ENCODE measurements at places on chromosomes 7 and 10.
A peak's percentile ranks its signal among the peaks of the same experiment; 100 is the strongest.

DNA sequence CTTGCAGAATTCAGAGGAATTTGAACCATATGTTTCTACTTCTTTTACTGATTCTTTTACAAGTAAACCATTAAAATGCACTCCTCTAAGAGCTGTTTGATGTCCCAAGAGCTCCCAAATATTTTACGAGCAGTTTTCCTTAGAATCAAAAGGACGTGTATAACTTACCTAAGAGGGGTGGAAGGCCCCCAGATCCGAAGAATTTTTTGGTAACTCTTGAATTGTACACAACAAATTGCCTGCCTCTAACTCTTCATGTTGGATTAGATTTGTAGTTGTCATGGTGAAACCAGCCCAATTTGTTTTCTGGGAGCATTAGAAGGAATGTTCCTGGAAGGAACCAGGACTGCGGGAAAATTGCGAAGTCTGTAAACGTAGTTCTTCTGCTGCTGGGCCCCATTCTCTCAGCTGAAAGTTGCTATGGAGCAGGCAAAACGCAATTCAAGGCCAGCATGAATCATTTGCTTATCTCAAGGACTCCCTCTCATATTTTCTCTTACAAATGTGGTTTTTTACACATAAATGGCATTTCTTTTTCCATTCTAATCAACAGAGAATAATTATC lies 124.8 kb upstream of the TMEM72 start:
- DNase-seq: no peak

DNA sequence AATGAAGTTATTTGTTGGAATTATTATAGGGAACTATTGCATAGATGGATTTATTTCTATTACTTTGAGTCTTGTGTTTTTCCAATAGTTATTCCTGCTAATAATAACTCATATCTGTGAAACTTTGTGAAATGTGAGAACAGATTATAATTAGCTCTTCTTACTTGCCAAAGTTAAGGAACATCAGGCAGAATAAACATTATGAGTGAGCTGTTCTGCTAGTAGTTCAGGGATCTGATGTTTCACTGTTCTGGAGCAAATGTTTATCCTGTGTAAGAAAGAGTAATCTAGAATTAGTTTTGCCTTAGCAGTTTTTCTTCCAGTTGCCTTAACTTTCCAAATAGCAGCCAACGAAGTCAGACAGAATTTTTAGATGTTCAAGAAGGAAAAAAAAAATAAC lies 245.2 kb upstream of the PLXDC2 start:
- DNase-seq: no peak

GRCh38 chr10:84563355-84563754 lies 235.0 kb downstream of the CCSER2 start:
- peak; percentile 55 for DNase-seq

DNA sequence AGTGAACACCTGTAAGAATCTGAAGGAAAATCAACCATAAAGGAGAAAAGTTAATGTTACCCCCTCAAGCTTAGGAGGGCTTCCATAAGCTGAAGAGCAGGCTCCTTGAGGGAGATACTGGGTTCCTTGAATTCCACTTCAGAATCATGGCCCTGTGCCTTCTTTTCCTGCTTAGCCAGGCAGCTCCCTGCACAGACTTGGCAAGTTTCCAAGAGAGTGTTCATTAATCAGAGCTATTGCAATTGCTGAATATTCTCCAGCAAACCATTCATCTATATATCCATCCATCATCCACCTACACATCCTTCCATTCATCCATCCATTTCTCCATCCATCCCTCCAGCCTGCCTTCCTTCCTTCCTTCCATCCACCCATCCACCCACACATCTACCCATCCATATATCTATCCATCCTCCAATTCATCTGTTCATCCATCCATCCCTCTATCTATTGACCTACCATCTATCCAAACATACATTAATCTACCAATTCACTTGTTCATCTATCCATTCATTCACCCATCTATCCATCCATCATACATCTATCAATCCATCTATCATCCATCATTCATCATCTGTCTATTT lies 574.4 kb downstream of the PTPRN2 start:
- DNase-seq: no peak

DNA sequence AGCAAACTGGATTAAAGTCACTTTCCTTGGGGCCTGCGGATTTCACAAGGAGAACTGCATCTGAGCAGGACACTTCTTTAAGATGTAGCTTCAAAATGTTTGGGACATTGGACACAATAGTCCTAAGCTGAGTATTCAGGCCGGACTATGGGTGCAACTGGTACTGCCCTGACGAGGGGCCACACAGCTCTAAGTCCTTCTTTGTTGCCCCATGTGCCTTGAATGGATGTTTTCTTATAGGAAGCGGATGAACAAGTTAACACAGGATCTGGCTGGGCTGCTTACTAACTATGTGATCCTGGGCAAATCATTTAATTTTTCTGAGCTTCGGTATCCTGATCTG lies 147.8 kb upstream of the KLF14 start:
- no peak for DNase-seq

- no peak for DNase-seq
Measured at GRCh38 chr10:114648368-114648767, 9.7 kb downstream of the ABLIM1 start.

GRCh38 chr7:121531175-121532070 lies 135.3 kb upstream of the FAM3C start:
- no peak for DNase-seq

DNA sequence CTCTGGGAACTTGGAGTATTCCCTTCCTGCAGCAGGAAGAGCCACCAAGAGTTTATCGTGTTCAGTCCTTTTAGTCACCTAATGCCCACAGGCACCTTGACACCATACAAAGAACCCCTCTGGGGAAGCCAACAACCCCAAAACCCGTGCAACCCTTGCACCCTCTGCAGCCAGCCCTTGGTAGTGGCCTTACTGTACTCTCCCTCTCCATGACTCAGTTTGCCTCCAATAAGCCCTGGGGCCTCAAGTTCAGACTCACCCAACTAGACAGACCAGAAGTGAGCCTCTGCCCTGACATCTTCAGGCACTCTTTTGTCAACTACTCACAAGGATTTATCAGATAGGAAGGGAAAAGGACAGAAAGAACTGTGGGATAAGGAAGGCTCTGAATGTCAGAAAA lies 30.9 kb downstream of the KCNMA1 start:
- DNase-seq: no peak

GRCh38 chr10:123459371-123460091 lies 206.6 kb upstream of the GPR26 start:
- peak; percentile 85 for DNase-seq

- no peak for DNase-seq
Measured at GRCh38 chr7:132080467-132080866, 495.8 kb downstream of the PLXNA4 start.

GRCh38 chr7:5425507-5426225 lies 2.0 kb upstream of the TNRC18 start:
- peak; percentile 89 for DNase-seq

DNA sequence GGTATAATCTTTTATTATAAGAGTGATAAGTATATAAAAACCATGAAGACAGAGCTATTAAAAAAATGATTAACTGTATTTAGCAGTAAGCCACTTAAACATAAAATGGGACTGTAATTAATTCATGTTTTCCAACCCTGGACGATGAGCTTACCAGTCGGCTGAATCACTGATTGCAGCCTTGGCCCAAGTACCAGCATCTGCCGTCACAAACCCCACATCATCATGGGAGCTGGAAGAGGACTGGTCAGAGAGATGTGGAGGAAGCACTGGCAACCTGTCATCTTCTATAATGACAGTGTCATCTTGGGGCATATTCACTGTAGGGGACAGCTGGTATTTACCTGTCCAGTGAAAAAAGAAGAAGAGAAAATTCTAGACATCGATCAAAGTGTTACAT lies 473.6 kb downstream of the PARD3 start:
- peak; percentile 37 for DNase-seq

GRCh38 chr7:86991771-86992191 lies 67.7 kb downstream of the ELAPOR2 start:
- DNase-seq: no peak

DNA sequence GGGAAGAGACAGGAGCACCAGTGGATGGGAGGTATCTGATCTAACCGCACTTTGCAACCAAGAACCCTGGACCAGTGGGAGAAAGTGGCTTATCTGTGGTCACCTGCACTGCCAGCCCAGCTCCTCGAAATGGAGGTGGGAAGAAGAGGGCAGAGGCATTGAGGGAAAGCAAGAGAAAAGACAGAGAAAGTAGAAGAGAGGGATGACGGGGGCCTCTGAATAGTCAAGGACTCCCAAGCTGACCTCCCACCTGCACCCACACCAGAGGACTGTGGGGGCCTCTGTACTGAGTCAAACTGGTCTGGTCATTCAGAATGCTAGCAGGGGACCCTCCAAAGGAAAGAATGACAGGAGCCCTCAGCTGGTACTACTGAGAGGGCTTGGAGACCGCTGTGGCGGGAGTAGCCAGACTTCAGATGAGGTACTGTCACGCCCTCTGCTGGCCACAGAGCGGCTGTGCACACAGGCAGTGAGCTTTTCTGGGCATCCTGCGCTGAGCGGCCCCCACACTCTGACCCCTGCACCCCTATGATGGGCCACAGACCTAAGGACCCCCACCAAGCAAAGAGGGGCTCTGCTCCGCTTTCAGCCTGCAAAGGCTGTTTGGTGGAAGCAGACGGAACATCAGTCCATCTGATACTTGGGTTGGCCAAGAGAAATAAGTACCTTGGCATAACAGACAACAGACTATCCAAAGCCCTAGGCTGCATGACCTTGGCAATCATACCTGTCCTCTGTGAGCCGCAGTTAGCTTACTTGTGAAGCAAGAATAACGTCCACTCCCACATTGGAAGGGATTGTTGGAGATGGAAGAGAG lies 112.9 kb downstream of the COL13A1 start:
- peak; percentile 53 for DNase-seq

DNA sequence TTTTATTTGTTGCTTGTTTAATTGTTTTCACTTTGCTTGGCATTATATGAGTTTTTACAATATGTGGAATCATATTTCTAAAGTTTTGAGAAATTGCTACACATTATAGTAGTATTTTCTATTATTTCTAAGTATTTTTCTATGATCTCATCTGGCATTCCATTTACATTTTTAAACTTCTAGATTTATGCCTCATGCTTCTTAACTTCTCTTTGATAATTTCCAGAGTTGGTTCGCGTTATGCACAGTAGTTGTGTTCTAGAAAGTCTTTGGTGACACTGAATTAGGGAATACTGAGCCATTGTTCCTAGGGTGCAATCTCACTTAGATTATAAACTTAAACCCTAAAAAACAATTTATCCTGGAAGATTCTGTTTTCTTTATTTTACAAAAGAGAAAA lies 129.2 kb downstream of the GNAI1 start:
- no peak for DNase-seq

- DNase-seq: peak; percentile 55
Measured at GRCh38 chr10:114044247-114045135, 825 bp downstream of the ADRB1 start.

DNA sequence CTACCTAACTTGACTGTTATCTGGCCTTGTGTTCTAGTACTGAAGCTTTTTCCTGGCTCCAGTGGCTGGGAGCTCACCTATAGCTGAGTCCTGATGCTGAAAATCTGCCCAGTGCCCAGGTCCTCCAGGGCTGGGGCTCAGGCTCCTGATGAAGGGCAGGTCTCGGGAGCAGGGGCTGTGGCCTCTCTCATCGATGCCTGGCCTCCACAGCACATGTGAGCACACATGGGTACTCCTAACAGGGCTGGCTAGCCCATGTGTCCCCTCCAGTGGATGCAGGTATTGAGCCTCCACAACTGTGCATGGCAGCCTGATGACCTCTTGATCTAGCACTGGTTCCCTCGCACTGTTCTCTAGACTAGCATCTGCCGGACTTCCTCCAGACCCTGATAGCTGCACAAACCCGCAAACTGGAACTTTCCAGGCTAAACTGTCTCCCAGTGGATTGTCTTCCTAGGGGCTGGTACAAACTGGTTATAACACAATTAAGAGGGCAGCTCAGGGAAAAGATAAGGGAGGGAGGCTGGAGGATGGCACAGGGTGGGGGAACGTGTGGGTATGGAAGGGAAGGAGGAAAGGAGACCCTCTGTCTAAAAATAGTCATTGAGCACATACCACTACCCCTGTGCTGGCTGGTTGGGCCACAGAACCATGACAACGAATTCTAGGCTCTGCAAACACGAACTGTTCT lies 35.1 kb downstream of the PLAC9 start:
- DNase-seq: no peak

GRCh38 chr10:86188796-86189558 lies 177.6 kb downstream of the GRID1 start:
- no peak for DNase-seq

DNA sequence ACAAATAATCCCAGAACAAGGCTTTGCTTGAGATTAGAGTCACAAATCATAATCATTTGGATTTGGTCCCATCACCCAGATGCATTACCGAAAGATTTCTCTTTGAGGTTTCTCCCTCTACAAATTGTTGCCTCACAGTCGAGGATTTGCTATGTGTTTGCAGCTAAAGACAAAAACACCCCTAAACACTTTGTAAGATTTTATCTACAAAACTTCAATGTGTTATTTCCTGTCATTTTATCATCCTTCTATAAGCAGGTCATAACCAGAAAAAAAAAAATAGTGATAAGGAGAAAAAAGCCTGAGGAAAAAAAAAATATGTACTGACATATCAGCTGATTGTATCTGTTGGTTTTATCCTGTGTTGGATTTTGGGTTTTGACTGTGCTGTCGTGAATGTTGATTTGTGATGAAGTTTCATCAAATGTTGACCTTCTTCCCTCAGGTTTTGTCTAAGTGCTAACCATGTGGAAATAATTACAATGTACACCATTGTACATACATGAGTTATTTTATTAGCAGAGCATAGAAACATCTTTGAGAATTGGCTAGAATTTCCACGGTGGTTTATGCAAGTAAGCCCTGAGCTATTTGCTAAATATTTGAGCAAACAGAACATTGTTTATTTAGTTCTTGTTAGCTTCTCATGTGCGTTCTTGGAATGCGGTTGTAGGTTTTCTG lies 274.4 kb downstream of the NEBL start:
- peak; percentile 92 for DNase-seq

DNA sequence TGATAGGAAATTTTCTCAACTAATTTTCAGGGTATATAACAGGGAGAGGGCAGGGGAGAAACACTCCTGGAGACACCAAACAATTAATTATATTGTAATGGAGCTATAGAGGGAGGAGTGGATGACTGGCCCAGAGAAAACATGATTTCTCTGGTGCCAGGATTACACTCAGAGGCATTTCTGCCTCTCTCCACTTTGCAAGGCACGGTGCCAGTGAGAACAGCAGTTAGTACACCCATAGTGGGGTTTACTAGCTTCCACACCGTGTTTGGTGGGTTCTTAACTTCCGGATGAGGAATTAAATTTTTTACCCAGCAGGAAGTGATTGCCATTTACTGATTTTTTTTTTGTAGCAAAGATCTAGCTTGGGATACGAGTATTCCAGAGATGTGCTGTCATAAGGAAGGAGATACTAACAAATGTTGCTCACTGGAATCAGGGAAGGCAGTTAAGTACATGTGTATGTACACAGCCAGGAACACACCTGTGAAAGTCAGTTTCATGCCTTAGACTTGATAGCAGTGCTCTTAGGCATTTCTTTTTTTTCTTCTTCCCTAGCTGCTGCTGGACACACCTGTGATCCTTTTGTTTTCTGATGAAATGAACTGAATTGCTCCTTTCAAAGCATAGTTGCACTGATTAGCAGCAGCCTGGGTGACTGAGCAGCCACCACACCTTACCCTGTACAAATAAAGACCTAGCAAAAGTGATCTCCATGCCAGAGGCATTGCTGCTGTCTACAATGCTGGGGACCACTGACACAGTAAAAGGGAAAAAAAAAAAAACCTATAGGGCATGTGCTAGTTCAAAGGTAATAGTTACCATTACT lies 58.1 kb downstream of the POLL start:
- peak; percentile 43 for DNase-seq

- DNase-seq: peak; percentile 39
Measured at GRCh38 chr10:29329420-29329819, 40.5 kb downstream of the LYZL1 start.

Data from NCI-H146 (cell line).